Left renal pelvis (tissue), 4 donors: ENCODE measurements at places on chromosomes 11 and 22. TPM values are rescaled to one million over a fixed set of nuclear protein-coding genes. Genes with fewer than 3 reads are reported as not detected.

DNA sequence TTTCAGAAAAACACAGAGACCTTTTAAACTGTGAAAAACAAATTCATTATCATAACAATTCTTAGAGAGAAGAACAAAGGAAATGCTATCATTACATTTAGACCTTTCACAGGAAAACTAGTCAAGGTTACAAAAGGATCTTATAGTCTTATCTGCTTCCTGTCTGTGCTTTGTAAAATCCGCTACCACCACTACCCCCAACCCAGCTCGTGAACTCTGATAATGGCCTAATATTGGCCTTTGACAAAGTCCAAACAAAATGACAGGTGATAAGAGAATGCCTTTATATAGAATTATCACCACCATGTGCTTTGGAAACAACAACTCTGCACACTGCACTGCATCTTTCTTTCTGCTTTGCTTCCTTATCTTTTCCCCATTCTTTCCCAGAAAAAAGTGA is 272.5 kb downstream of the SBF2 start:
- DNase-seq: no peak

GRCh38 chr22:20436768-20437612 is 635 bp downstream of the SCARF2 start:
- no peak for DNase-seq

The GDPD4 gene
- 0.18 TPM for polyA plus RNA-seq

DNA sequence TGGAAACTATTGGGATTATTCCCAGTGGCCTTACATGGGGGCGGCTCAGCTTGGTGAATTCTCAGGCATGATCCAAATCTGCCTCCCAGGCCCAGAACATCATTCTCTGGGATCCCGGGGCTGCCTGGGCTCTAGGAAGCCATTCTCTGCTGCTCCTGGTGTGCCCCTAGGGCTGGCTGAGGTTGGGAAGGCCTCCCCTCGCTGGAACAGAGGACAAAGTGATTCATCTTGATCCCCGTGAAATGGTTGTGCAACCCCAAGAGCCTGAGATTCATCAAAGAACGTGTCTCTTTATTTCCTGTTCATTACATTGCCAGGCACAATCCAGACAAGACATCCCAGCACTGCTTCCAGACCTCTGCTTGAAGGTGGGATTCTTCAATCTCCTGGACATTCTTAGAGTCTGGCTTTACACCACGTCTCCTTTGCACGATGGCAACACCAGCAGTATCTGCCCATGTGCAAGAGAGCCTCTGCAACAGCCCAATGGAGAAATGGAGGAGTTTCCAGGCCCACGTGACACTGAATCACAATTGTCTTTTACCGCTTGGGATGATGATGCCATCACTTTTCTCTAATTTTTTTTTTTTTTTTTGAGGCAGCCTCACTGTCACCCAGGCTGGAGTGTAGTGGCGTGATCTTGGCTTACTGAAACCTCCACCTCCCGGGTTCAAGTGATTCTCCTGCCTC is 52.3 kb downstream of the TST start:
- DNase-seq: no peak

GRCh38 chr22:38718414-38718813 is 12.7 kb downstream of the GTPBP1 start:
- DNase-seq: no peak

DNA sequence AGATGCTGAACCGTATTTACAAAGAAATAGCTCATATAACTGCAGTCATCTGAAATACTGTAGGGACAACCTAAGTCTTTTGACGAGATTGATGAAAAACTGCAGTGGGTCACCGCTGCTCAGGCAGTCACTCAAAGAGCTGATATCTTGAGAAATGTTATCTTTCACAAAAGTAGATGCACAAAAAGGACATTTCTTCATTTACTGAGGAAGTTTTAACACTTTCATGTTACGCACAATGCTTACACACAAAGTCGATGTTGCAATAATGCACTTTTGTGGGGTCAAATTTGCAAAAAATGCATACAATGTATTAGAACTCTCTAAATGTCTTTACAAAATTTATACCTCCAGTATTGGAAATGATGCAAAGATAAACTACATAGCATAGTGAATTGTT is 16.2 kb upstream of the OR10V1 start:
- no peak for DNase-seq

The IGSF22 gene
- 1.7 TPM for polyA plus RNA-seq
